ENCODE measurements at places on chromosomes 7 and 10.

DNA sequence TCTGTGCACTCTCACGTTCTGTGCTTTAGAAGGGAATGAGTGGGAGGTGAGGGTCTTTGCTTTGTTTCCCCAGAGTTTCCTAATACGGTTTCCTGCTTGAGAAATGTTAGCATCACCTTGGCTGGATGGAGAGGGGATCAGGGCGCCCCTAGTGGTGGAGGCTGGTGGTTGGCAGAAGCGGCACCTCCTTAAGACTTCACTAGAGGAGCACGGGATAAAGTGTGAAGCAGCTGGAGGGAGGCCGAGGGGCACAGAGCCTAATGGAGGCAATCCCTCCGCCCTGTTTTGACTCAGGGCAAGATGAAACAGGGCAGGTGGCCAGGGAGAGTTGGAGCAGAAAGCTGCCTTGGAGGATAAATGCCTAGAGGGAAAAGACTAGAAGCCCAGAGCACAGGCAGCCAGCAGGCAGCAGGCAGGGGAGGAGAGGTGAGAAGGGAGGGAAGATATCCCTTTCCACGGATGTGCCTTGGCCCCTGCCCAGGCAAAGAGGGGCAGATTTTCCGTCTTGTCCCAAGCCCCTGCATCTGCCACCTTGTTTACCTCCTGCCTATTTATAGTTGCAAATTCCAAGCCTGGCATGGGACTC, 56.0 kb upstream of the BTRC start:
- no peak for DNase-seq

GRCh38 chr10:118924493-118924892, 105.0 kb upstream of the NANOS1 start:
- DNase-seq, result no peak

DNA sequence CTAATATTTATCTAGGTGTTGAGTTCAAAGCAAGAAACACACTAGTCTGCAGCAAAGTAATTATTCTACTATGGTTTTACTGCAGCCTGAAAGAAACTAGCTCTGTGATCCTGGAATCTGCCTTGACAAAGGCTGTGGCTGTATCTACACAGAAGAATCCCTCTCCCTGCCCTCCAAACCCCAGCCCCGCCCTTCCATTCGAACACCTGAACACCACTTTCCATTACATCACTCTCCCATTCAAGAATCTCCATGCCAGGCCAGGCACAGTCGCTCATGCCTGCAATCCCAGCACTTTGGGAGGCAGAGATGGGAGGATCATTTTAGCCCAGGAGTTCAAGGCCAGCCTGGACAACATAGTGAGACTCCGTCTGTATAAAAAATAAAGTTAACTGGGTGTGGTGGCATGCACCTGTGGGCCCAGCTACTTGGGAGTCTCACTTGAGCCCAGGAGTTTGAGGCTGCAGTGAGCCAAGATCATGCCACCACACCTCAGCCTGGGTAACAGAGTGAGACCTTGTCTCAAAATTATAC, 23.3 kb downstream of the LRRC20 start:
- DNase-seq, result no peak

GRCh38 chr10:42594246-42594650, 44.1 kb downstream of the ZNF33B start:
- no peak for DNase-seq

- DNase-seq, result no peak
Measured at GRCh38 chr10:17210361-17210760, 8.9 kb upstream of the TRDMT1 start.

- DNase-seq, result no peak
Measured at GRCh38 chr7:131538071-131538812, 18.2 kb downstream of the PODXL start.

DNA sequence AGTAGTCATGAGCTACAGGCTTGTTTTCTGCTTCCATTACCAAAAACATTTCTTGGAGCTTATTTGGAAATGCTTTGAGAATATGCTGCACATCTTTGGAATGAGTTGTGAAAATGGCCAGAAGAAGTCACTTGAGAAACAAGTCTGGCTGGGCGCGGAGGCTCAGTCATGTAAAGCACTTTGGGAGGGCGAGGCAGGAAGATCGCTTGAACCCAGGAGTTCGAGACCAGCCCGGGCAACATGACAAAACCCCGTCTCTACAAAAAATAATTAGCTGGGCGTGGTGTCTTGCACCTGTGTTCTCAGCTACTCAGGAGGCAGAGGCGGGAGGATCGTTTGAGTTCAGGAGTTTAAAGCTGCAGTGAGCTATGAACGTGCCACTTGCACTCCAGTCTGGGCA, 882 bp upstream of the CHCHD1 start:
- no peak for DNase-seq

GRCh38 chr7:47690902-47691558, 109.1 kb upstream of the TNS3 start:
- no peak for DNase-seq

DNA sequence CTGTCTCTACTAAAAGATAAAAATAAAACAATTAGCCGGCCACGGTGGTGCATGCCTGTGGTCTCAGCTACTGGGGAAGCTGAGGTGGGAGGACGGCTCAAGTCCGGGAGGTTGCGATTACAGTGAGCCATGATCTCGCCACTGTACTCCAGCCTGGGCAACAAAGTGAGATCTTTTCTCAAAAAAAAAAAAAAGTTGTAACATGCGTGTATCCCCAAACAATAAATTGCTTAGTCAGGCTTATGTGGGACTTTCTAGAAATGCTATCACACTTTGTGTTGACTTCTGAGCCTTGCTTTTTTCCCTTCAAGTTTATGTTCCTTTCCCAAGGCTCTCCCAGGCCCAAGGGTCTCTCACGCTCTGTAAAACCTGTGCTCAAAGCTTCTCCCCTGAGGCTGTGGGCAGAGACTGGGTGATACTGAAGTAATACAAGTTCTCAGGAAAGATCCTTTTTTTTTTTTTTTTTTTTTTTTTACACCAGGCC, 88.0 kb upstream of the TNS3 start:
- no peak for DNase-seq

- no peak for DNase-seq
Measured at GRCh38 chr7:45267262-45267661, 109.7 kb downstream of the RAMP3 start.

DNA sequence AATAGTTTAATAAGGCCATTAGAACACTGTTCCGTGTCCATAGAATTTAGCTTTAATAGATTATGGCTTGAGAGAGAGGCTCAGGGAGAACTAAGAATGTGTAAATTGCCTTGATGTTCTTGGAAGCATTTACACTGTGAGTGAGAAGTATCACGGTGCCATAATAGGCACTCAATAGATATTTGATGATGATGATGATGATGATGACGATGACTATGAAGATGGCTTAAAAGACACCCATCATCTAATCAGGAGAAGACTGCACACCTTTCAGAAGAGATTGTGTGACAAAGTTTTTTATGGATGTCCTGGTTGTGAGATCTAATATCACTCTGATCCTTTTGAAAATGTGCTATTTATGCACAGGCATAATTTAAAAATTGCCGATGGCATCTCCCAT, 264.2 kb downstream of the GLI3 start:
- no peak for DNase-seq

- DNase-seq, result no peak
Measured at GRCh38 chr7:101939136-101939695, 121.8 kb downstream of the CUX1 start.

GRCh38 chr7:44156453-44157010, 15.4 kb upstream of the MYL7 start:
- no peak for DNase-seq

GRCh38 chr7:149302222-149302621, 40.2 kb downstream of the ZNF783 start:
- no peak for DNase-seq

DNA sequence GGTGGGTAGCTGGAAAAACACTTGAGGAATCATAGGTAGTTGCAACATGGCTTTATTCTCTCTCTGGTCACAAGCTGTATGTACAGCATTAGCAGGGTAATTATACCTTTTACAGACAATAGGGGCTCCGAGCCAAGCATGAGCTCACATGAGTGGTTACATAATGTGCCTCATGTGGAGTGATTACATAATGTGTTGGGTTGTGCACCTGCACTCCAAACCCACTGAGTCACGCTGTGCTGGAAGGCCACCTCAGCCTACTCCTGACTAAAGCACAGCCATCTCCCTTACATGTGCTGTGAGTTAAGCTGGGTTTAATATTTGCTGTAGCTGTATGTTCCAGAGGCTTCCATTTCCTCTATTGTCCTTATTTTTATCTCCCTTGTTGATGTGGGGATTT, 348.7 kb upstream of the SEMA3C start:
- no peak for DNase-seq

- no peak for DNase-seq
Measured at GRCh38 chr10:46298477-46299285, 11.9 kb downstream of the ANTXRL start.

GRCh38 chr7:28006491-28006890, 174.1 kb downstream of the JAZF1 start:
- no peak for DNase-seq

DNA sequence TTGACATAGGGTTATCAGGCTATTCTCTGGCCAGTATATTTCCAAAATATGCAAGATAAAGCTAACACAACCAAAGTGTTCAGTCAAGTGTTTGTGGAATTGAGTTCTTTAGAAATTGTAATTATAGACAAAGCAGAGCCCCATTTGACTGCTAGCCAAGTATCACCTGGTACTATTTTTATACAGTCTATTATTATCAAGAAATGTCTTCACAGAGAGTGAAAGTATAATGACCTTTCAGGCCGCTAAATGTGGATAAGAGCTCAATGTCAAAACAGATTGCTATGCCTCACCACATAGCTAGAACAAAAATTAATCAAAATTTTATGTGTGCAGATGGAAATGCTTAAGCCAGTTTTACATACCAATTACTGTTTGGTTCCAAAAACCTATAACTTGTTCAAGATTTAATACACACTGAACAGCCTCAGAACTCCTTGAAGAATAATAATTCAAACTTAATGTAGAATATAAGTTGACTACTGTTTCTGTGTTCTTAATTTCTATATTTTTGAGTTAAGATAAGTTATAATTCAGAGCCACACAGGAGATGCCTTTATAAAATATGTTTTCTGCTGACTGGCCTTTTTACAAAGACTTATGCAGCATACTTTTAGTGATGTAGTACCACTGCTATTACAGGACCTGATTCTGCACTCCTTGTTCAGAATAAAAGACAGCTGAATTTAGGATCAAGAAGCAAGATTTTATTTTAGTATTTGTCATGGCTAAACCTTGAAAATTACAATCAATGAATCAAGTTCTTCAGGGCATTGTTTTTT, 31.0 kb downstream of the PRPS1L1 start:
- no peak for DNase-seq

- no peak for DNase-seq
Measured at GRCh38 chr7:24842449-24843241, 85.4 kb upstream of the GSDME start.

GRCh38 chr7:8274589-8274988, 12.6 kb upstream of the ICA1 start:
- no peak for DNase-seq

DNA sequence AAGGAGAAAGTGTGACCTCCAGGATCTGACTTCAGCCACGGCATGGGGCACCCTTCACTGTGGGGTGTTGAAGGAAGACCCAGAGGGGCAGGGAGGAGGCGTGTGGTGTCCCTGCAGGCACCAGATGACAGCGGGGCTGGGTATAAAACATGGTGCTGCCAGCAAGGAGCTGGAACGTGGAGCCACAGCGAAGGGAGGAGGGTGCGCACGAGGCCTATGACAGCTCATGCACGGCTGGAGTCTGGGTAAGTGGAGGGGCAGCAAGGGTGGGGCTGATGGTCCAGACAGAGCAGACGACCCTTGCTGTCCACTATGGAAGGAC, 27.8 kb upstream of the FOXL3 start:
- no peak for DNase-seq

DNA sequence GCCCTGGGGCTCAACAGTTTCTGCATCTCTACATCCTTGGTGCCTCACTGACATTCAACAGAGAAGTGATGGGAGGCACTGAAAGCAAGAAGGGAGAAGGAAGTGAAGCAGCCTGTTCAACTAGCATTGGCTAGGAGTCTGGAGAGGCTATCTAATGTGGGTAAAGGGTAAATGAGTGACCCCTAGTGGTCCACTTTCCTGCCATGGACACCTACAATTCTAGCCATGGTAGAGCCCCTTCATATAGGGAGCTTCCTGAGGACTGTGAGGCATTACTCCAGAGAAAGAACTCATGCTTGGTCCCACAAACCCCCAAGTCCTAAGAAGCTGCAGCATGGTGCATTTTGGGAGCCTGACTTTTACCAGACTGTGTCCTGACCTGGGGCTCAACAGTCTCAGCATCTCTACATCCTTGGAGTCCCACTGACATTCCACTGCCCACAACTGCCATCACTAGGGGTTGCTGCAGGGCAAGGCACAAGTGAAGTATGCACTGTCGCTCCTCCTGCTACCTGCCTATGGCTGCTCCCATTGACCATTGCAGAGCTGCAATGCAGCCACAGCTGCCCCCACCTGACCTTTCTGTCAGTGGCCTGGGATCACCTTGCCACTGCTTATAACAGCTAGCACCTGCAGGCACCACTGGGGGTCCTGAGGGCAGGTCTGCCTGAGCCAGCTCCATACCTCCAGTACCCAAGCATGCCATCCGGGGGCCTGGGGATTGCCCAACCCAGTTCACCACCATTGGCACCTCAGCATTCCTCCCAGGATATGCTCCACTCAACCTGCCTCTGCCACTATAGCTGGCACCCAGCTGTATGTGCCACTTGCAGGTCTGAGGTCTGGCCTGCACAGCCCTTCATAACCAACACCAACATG, 44.1 kb upstream of the CDK6 start:
- no peak for DNase-seq

GRCh38 chr10:102581401-102581800, 62.9 kb upstream of the TRIM8 start:
- DNase-seq, result no peak

DNA sequence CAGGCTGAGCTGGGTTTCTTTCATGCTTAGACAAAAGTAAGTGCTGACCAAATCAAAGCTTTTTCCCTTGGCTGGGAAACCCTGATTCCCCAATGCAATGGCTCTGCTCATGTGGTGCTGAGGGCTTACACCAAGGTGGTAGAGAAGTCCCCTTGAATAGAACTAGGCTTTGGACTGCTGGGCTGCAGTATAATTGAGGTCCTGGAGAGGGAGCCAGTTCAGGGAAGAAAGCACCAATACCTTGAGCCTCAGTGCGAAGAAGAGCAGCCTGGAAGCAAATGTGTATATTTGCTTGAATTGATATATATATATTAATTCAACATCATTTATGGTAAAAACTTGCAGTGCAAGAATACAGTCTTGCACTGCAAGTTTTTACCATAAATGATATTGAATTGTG, 391.1 kb downstream of the RPS24 start:
- DNase-seq, result no peak

- peak; percentile 43 for DNase-seq
Measured at GRCh38 chr7:149005427-149006344, 22.6 kb downstream of the PDIA4 start.

GRCh38 chr7:101133621-101134398, 6.9 kb downstream of the SERPINE1 start:
- DNase-seq, result no peak

GRCh38 chr7:5320802-5321396, 38.2 kb downstream of the SLC29A4 start:
- no peak for DNase-seq

DNA sequence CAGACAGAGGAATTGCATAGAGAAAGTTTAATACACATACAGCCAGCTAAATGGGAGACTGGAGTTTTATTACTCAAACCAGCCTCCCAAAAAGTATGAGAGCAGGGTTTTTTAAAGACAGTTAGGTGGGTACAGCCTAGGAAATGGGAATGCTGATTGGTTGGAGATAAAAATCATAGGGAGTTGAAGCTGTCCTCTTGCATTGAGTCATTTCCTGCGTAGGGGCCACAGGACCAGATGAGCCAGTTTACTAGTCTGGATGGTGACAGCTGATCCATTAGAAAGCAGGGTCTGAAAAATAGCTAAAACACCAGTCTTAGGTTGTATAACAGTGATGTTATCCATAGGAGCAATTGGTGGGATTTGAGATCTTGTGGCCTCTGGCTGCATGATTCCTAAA, 76.1 kb upstream of the POM121L12 start:
- no peak for DNase-seq
